ENCODE measurements at places on chromosomes 4 and X. TPM values are rescaled to one million over a fixed set of nuclear protein-coding genes. Genes with fewer than 3 reads are reported as not detected.

DNA sequence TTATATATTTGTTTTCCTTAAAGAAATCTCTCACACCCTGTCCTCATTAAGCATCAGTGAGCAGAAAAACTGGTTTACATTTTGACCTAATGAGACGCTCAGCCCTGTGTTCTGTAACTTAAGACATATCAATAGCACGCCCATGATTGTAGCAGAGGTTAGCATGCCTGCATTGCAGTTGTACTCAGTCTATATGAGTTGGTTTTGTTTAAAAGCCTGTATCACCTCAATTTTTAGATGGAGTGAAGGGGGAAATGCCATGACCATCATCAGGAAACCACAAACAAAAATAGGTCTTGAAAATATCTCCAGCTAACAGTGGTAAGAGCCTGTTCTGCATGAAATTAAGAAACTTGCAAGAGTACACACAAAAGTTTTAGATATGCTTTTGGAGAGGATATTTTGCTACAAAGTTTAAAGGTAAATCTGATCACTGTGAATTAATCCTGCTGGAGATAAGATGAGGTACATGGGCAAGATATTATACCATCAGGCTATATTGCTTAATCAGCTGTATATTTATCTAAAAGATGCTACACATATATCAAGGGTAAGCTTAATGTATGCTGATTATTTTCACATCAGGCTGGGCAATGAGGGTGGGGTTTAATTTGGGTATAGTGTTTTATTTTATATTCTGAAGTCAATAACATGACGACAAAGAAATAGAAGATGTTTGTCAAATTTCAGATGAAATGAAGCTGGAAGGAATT lies 13.1 kb upstream of the COQ2 start:
- DNase-seq, result no peak

DNA sequence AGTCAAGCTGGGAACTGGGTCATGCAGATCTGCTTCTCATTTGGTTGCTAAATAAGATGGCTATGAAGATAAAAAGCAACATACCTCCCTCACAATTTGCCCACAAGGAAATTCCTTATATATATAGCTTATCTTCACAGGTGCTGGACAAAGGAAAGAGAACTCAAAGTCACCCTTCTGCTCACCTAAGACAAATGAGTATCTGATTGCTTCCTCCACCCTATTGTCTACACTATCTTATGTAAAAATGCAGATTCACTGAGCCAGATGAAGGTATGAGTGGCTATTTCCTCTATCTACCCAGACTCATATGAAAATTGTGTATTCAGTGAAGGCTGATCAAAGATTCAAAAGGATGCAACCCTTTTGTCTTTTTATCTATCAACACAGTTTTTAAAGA lies 50.8 kb downstream of the CHM start:
- DNase-seq, result no peak

- peak; percentile 20 for DNase-seq
Observed at GRCh38 chrX:2819345-2820135, 9.2 kb upstream of the GYG2 start.

- DNase-seq, result peak; percentile 83
Observed at GRCh38 chr4:144399927-144400326, 246.0 kb upstream of the HHIP start.

GRCh38 chr4:14299166-14299565 lies 671.6 kb upstream of the BOD1L1 start:
- DNase-seq, result no peak

DNA sequence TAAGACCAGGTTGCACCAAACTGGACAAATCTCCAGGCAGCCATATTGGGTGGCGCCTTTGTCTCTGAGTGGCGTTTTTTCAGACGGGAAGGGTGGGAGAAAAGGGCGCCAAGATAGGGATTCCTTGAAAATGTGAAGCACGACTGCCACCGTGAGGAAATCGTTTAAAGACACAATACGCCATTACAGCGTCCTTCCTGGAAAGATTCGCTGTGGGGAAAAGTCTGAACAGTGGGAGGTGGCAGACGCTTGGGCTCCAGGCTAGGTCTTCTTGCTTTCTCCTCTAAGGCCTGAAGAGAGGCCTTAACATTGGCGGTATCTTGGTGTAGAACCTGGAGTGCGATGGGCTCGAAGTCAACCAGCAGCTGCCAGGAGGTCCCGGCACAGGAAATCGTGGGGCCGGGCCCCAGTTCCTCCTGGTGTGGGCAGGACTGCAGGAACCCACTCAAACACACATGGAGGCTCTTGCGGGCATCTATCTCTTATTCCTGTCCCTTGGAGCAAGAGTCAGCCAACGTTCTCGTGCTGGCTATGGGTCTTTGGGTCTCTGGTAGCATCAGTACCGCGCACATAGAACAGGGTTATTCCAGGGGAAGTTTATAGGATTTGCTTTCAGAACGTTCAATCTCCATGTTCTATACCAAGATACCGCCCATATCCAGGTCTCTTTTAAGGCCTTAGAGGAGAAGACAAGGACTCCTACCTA lies 208.8 kb downstream of the OR13H1 start:
- no peak for DNase-seq

PNMA6F gene
- not detected for total RNA-seq

LEF1 gene
- total RNA-seq, result 0.46 TPM

PSAPL1 gene
- not detected for total RNA-seq

ADH1A gene
- total RNA-seq, result not detected

Data from endothelial cell of umbilical vein (primary cell).